MG63 (cell line): ENCODE measurements at places on chromosomes 4 and X.

DNA sequence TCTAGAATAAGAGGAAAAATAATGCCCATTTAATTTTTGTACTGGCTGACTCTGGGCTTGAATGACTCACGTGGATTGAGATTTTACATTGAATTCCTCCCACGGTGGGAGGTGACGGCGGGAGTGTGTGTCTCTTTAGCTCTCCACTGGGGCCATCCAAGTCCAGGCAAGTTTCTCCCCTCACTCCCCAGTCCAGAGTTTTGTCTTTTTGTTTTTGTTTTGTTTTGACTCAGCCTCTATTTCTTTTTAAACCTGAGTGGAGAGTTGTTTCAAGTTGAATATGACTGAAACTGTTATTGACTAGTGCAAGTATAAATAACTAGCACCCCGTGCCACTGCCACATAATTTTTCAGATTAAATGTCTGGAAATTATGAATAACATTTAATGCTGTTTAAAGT, 13.6 kb downstream of the CHST7 start:
- DNase-seq = peak; percentile 63

DNA sequence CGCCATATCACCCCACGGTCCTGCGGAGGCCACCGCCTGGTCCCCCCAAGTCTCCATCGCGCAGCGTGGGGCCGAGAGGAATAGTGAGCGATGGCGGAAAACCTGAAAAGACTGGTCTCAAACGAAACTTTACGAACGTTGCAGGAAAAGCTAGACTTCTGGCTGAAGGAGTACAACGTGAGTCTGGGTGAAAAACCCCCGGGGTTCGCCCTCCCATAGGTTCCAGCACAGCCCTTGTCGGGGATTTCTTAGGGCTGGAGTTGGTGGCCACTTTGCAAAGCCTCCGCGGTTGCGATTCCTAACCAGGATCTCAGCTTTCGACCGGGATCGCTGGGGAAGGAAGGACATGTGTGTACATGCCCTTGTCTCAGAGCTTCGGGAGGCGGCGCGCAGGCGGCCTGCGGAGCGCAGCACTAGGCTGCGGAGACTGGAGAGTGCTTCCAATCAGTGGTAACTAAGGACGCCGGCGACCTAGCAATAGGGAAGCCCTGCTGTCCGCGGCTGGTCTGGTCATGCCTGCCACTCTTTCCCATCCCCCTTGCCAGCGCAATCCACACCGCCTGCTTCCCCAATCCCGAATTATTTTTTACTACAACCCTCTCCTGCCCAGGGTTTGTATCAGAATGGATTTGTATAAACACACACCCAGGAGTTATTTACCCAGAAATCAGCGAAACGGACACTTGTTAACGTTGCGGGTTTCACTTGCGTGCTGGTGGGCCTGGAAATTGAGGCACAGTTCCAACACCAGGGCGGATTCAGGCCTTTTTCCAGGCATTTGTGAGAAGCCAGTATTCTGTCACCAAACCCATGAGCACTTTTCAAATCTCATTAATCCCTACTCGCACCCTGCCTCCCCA, 741 bp downstream of the SPATA18 start:
- DNase-seq = peak; percentile 14

DNA sequence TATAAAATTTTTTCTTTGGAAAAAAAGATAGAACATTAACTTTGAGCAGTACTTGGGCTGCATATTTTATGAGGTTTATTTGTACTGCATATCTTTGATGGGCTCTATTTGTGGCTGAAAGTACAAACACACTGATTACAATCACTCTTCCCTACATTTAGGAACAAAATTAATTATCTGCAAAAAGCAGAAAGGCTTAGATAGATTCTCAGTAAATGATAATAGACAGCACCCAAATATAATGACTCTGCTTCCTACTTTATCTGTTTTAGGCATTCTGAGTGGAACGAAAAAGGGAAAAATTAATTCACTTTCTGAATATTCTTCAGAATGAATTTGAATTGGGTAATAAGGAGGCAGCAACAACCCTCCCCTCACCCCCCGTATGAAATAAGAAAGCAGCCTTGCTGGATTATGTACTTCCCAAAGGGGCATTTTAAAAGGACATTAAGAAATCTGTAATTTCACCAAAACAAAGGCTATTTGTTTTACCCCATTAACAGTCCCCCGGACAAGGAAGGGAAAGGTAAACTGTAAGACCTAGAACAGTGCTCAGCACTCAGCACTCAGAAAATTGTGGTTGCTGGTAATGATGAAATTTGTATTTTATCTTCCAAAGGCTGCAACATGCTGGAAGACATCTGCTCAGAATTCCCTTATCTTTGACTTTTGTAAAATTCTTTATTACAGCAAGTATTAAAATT, 242.6 kb downstream of the GPC3 start:
- DNase-seq = no peak

GRCh38 chr4:48774760-48775710, 5.0 kb downstream of the FRYL start:
- DNase-seq = no peak

GRCh38 chr4:56134266-56134665, 185.5 kb downstream of the CEP135 start:
- peak; percentile 76 for DNase-seq

- no peak for DNase-seq
Observed at GRCh38 chr4:147530723-147531122, 49.8 kb downstream of the EDNRA start.

- no peak for DNase-seq
Observed at GRCh38 chr4:123838474-123838873, 441.9 kb downstream of the SPRY1 start.

DNA sequence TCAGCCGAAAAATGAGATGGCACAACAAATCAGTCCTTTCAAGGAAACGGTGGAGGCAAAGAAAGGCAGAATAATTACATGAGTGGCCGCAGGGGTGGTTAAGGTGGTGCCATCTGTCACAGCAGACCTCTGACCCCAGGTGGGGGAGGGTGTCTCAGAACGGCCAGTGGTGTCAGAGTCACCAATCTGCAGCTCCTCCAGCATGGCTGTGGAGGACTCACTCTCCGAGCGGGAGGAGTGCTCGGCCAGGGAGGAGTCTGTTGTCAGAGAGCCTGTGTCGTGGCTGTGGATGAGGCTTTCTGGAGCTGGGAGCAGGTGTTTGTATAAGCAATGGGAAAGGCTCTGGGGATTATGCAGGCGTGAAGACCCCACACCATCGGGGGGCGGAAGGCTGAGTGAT, 130.3 kb upstream of the PDLIM3 start:
- no peak for DNase-seq

DNA sequence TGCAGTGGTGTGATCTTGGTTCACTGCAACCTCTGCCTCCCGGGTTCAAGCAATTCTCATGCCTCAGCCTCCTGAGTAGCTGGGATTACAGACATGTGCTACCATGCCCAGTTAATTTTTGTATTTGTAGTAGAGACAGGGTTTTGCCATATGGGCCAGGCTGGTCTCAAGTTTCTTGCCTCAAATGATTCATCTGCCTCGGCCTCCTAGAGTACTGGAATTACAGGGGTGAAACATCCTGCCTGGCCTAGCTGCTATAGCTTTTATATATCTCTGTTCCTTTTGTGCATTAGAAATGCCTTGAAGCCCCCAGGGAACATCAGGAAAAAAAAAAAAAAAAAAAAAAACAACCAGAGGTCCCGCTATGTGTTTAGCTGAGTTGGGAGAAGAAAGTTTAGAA, 34.8 kb downstream of the UBE2K start:
- peak; percentile 67 for DNase-seq

DNA sequence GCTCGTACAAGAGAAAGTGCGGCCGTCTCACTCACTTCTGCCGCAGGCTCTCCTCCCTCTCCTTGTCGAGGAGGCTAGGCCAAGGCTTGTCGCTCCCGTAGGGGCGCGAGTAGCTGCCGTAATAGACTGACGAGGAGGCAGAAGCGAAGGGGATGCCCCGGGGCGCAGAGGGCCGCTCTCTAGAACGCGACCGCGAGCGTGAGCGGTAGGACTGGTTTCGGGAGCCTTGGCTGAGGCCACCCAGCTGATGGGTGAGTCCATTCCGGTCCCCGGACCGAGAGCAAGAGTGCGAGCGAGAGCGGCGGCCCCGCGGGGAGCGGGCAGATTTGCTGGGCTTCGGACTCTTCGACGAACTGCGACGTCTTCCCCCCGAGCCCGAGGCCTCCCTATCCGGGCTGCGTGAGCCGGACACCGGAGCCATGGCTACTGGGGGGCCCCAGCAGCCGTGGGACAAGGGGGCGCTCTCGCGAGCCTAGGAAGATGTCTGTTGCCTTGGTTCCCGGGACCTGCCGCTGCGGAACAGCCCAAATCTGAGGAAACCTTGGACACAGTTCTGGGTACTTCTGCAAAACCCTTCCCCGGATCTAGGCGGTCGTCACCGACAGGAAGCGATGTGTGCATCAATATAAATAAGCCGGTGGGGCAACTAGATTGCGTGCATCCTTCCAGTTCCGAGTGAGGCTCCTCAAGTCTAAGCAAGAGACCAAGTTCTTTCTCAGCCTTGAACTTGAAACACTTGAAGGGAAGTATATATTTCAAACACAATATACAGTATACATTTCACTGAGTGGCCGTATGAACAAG, at the start of gene NKAP:
Gene NKAP (minus strand): TSS at position 567 of the 804 bp plus-strand sequence. CDS start 146 bp downstream, at position 421.
- peak; percentile 79 for DNase-seq

- no peak for DNase-seq
Observed at GRCh38 chr4:188061083-188061482, 48.3 kb downstream of the TRIML2 start.

GRCh38 chrX:149097786-149098185, 407.3 kb downstream of the IDS start:
- no peak for DNase-seq

- peak; percentile 7 for DNase-seq
Observed at GRCh38 chrX:111823128-111823527, 52.9 kb upstream of the TRPC5OS start.

DNA sequence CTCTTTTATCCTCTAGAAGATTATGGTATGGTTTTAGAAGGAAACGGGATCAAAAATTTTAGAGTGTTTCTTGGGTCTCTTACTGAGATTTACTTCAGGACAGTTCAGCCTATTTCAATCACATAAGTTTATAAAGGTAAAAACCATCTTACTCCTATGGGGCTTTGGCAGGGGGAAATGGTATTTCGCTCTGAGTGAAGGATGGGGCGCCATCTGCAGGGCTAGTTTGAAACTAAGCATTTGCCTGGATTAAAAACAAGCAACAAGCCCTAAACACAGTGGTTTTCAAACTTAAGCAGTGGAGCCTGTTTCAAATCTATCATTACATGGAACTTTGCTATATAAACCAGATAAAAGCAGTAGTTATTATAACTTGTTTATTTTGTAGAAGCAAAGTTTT, 361.5 kb upstream of the FMR1 start:
- DNase-seq = peak; percentile 3

DNA sequence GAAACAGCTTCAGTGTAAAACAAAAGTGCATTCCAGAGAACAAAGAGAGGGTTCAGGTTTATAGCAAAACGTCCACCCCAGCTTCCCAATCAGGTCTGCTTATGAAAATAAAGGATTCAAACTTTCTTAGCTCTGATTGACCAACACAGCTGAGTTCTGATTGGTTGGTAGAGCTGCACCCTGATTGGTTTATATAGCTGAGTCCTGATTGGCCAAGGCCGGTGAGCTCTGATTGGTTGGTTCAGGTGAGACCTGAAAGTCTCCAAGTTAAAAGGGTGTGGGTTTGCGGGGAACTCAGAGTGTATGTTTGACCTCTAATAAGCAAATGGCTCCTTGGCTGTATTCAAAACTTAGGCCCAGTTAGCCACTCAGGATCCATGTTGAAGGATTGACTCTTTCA, 20.9 kb downstream of the CLRN2 start:
- no peak for DNase-seq

GRCh38 chr4:185265942-185266341, 56.5 kb downstream of the SNX25 start:
- no peak for DNase-seq

DNA sequence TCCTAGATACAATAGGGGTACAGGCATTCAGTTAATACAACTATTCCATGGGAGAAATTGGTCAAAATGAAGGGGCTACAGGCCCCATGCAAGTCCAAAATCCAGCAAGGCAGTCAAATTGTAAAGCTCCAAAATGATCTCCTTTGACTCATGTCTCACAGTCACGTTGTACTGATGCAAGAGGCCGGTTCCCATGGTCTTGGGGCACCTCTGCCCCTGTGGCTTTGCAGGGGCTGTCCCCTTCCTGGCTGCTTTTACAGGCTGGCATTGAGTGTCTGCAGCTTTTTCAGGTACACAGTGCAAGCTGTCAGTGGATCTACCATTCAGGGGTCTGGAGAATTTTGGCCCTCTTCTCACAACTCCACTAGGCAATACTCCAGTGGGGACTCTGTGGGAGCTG, 12.5 kb upstream of the ASIC5 start:
- DNase-seq = no peak

GRCh38 chr4:122331195-122331594, 47.6 kb upstream of the ADAD1 start:
- DNase-seq = no peak

DNA sequence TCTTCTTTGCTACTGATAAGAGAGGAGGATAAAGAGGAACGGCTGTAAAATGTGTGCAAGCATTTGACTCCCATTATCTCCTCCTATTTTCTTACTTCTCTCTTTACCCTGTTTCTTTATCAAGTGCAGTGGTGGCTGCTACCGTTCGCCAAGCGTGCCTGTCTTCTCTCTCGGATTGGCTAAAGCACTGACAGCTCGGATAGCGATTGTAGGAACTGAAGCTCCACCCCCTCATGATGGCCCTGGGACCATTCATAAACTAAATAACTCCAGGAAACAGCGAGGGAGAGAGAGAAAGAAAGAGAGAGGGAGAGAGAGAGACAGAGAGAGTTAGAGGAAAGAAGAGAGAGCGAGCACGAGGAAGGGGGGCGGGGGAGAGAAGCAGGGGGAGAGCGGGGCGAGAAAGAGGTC, 305 bp upstream of the MAB21L2 start:
- DNase-seq = peak; percentile 30

- no peak for DNase-seq
Observed at GRCh38 chrX:153669174-153669890, 4.3 kb downstream of the PNCK start.

- no peak for DNase-seq
Observed at GRCh38 chr4:6634746-6635145, 5.7 kb upstream of the MRFAP1 start.

DNA sequence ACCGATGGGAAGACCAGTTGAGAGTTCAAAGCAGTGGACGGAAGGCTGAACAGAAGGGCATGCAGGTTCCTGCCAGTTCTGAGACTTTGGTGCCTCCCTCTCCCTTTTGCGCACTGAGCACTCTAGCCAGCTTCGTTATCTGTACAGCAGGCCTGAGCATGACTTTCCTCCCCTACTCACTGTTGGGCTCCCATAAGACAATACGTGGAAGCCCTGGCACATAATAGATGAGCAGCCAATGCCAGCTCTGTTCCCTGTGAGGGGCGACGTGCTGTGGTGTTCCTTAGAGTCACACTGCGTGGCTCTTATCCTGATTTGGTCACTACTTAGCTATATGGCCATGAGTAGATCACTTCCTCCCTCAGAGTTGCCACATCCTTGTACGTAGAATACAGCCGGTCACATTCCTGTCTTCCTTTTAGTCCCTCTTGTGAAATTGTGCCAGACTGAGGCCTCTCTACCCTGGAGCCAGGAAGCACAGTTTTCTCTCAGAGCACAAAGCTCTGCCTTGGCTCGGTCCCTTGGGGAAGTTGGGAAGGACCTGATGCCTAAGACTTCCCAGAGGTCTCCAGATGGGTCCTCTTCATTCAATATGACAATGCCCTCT, 160.4 kb upstream of the MAMLD1 start:
- no peak for DNase-seq
